ENCODE measurements at places on chromosomes 4 and X.

DNA sequence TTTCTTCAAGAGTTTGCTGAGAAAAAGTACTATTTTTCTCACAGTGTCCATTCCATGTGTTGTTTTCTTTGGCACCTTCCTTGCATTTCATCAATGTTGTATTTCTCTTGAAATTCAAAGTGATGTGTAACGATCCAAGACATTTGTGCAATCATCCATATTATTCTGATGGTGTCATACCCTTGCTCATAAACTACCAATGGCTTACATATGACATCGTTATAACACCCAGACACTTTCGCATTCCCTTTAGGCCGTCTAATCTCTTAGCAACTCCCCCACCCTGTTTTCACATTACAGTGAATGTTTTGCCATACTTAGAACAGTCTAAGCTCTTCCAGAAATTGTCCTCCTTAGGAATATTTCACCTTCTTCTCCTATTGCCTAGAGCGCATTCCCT lies 1779.0 kb downstream of the PCDH7 start:
- DNase-seq: no peak

DNA sequence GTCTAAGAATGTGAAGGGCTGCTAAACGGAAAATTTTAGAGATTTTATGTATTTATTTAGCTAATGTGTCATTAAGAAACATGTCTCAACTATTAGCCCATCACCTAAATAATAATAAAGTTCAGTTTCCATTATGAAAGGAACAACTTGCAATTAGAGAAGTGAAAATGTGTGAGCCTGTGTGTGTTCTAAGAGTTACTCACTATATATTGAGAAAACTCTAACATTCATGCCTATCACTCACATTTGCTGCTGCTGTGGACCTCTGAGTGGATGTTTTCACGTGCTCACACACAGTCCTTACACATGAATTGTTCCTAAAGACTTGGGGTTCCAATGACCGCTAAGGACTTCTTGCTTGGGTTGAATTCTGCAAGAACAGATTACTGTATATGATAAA lies 364.0 kb downstream of the TMA16 start:
- DNase-seq: no peak

DNA sequence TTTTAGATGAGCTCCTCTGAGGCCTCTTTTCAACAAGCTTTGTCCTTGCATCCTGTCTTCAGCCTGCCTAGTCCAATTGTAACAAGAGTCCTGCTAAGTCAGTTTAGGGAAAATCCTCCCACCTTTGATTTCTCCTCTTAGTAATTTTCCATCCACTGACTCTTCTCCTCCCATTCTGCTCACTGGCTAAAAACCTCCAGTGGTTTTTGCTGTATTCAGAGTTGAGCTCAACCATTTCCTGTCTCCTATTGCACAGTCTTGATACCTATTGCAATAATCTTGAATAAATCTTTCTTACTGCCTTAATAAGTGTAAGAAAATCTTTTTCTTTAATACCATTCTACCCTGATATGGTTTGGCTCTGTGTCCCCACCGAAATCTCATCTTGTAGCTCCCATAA lies 117.8 kb upstream of the ENPP6 start:
- no peak for DNase-seq

DNA sequence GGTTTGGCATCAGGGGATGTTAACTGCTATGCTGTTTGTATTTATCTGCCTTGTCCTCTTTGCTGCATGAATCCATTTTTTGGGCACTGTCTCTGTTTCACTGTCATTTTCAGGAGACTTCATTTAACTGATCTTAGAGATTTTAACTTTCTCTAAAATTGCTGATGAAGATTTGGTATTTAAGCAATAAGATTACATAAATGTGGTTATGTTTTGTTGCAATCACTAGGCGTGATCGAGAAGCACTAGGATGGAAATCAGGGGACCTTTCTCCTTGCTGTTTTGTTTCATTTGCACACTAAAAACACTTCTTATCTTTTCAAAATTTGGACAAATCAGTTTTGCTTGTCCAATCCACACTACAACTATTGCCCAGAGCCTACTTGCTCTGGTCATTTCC lies 15.4 kb downstream of the CXCL2 start:
- DNase-seq: no peak

DNA sequence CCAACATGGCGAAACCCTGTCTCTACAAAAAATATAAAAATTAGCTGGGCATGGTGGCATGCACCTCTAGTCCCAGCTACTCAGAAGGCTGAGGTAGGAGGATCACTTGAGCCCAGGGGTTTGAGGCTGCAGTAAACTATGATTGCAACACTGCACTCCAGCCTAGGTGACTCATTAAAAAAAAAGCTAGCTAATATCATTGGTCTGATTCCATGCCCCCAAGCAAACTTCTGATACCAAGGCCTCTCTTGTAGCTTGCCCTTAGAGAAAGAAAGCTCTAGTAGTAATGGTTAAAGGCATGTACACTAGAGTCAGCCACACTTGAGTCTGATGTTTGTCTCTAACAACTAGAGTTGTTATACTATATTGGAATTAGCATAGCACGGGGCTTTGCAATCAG lies 32.6 kb upstream of the PHF8 start:
- no peak for DNase-seq

DNA sequence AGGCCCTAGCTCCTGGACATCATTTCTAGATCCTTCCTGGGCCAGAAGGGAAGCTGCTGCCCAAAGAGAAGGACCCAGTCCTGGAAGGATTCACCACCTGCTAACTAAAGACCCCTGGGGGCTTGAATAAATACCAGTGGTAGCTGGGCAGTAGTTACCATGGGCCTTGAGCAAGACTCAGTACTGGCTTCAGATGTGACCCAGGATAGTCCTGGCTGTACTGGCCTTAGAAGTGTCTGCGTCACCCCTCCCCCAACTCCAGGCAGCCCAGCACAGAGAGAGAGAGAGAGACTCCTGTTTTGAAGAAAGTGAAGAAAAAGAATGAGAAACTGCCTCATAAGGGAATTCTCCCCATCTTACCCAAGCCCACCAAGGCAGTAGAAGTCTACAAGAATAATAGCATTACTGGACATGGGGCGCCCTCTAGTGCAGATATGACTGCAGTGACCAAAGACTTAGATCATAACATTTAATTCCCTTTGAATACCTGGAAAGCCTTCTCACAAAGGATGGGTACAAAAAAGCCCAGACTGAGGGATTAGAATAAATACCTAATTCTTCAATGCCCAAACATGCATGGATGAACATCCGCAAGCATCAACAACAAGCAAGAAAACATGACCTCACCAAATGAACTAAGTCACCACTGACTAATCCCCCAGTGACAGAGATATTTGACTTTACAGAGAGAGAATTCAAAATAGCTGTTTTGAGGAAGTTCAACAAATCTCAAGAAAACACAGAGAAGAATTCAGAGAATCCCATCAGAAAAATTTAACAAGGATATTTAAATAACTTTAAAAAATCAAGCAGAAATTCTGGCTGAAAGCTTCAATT lies 171.8 kb downstream of the HNRNPD start:
- DNase-seq: no peak

- no peak for DNase-seq
Measured at GRCh38 chrX:109826954-109827708, 94.1 kb upstream of the ACSL4 start.

DNA sequence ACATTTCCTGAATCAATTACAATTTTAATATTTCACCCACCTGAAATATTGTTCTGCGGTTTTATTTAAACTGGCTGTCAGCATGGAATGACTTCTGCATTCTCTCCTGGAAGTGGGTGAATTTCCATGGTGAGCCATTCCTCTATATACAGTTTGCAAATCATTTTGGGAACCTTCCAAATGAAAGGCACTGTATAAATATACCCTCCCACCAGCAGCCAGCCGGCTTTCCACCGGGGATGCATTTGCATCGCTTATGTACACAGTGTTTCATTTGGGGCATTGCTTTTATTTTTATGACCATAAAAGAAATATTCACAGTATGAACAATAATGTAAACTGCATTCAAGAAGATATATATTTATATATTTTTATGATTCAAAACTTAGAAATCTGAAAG lies 4.7 kb upstream of the IL1RAPL1 start:
- no peak for DNase-seq

DNA sequence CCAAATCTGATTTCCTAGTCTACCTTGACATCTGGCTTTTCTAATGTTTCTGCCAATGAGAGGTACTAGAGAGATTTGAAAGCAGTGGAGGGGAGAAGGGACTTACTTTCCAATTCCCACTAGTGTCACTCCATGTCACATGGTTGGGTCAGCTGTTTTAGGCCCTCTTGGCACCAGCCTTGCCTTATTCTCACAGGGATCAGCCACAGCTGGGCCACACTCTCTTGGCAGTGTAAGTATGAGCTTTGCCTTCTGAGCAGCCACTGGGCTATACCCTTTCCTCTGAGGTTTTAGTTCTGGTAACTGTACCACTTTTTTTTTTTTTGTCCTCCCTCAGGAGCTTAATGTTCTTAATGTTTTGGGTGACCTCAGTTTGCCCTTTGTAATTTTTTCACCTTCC lies 10.2 kb upstream of the ADH1C start:
- DNase-seq: no peak

DNA sequence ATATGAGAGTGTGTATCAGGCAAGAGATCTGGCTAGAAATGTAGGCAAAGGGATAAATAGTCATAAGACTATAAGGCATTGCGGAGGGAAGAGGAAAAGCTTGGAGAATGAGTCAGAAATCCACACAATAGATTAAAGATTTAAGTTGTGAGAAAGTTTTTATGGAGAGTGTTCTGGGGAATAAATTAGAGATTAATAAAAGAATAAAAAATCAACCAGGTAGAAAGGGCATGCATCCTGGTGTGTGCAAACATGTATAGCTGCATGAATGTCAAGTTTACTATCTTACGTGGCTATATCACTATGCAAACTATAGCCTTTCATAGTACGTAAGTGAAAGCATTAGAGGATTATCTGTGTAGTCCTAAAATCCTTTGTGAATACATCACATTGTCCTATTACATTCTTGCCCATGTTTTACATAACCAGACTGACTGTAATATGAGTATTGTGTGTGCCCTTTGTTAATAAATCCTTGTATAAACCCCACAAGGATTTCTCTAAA lies 36.9 kb downstream of the SNCA start:
- no peak for DNase-seq

DNA sequence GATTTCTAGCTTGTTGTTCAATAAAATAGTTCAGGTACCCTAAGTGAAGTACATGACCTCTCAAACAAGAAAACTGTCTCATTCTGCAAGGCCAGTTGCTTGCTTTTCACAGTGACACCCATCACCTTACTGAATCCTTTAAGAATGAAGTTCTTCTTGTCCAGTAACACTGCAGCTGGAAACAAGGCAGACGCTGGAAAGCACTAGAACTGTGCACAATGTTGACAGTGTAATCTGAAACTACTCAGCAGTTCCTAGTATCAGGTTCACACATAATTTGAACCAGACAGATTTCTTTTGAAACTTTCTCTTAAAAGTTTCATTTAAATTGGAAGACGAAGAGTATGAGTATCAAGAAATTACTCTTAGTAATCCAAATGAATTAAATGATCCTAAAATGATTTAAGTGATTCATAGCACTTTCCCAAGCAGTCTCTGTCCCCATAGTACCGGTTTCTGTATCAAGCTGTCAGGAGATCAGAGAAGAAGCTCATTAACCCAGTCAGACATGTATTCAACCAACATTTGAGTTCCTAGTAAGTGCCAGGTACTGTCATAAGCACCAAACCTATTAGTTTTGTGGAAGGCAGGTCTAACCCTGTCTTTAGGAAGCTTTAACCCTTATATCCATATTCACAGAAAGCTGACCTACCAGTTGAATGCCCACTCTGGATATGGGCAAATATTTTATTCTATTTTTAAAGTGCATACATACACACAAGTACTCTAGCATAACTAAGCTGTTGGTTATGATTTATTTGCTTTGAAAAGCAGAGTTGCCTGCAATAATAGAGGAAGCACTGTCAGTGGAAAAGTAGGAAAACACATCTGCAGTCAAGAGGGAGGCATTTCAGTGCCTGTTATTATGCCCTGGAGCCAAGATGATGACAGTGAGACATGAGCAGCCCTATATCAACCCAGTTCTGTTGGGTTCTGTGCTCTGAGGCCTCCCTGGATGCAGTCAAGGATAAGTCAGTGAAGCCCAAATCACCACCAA lies 63.6 kb downstream of the PALLD start:
- no peak for DNase-seq

DNA sequence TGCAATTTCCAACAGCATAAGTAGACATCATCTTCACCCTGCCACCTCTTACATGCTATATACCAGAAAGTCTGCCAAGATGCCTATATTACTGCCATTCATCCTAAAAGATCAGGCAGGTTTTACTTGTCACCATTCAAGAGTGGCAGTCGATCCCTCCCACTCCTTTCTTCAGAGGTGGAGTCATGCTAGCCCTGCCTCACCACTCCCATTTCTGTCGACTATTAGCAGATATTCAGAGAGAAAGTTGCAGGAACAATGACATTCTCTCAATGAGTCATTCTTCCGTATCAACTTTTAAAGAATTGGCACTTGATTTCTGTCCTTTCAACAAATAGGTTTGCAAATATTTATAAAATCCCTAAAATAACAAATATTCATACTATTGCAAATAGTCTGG lies 1060.1 kb downstream of the ADGRL3 start:
- no peak for DNase-seq

- DNase-seq: no peak
Measured at GRCh38 chrX:120207009-120207605, 43.5 kb upstream of the ZBTB33 start.

DNA sequence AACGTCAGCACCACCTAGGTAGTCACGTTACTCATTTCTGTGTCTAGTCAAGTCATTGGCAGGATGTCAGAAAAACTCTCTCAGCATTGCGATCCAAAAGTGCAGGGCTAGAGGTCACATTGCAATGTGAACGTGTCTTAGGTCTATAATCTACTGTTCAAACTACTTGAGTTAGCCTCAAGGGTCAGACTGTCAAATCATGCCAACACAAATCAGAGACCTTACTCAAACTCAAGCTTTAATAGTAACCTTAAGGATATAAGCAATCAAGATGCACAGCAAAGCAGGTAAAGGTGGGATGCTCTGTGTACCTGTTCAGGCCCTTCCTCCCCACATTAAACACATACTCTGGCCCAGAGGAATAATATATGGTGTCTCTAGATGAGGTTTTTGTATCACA lies 114.4 kb upstream of the NOCT start:
- DNase-seq: no peak

- DNase-seq: no peak
Measured at GRCh38 chr4:140135529-140136088, 18.4 kb downstream of the MAML3 start.

GRCh38 chrX:99397879-99398278 lies 1012.2 kb downstream of the PCDH19 start:
- DNase-seq: no peak

- no peak for DNase-seq
Measured at GRCh38 chr4:130747842-130748241, 1651.9 kb downstream of the C4orf33 start.

- no peak for DNase-seq
Measured at GRCh38 chrX:49999087-49999486, 76.7 kb downstream of the CLCN5 start.

DNA sequence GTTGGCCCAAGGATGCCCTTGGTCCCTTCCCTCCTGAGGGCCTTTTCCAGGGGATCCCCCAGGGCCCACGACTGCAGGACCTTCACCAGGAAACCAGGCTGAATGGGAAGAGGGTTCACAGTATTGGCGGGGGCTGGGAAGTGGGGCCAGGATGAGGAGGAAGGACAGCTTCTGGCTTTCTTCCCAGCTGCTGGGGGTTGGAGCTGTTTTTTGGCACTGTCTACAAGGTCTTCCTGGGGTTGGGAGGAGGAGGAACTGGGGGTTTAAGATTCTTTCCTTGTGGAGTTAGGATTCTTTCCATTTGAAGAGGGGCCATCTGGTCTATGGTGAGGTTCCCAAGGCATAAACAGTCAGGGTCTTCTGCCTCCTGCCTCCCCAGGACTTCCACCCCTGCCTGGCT lies 64.8 kb downstream of the KIF4A start:
- no peak for DNase-seq
